ENCODE measurements at places on chromosomes 6 and 20. TPM values are rescaled to one million over a fixed set of nuclear protein-coding genes. Genes with fewer than 3 reads are reported as not detected.
A peak's percentile ranks its signal among the peaks of the same experiment; 100 is the strongest.

GRCh38 chr6:36753671-36754405 is 56.2 kb downstream of the RAB44 start:
- no peak for DNase-seq

Gene TNFAIP3
- 164 TPM for polyA plus RNA-seq

Gene SLC17A2
- polyA plus RNA-seq = 2.2 TPM

GRCh38 chr6:68182386-68182785 is 452.7 kb upstream of the ADGRB3 start:
- DNase-seq = no peak

Gene STMN3
- 18.2 TPM for polyA plus RNA-seq

Gene PTGIS
- 25.4 TPM for polyA plus RNA-seq

Gene FOXA2
- polyA plus RNA-seq = 17.5 TPM

Gene RNF146
- 28.8 TPM for polyA plus RNA-seq

- DNase-seq = no peak
Measured at GRCh38 chr20:57819691-57820380, 110.0 kb upstream of the PMEPA1 start.

GRCh38 chr6:165663377-165663735 is 315 bp upstream of the PDE10A start:
- DNase-seq = peak; percentile 32

Gene WFDC10B
- 0.62 TPM for polyA plus RNA-seq
